ENCODE measurements at places on chromosomes 3 and 15.
A peak's percentile ranks its signal among the peaks of the same experiment; 100 is the strongest.

DNA sequence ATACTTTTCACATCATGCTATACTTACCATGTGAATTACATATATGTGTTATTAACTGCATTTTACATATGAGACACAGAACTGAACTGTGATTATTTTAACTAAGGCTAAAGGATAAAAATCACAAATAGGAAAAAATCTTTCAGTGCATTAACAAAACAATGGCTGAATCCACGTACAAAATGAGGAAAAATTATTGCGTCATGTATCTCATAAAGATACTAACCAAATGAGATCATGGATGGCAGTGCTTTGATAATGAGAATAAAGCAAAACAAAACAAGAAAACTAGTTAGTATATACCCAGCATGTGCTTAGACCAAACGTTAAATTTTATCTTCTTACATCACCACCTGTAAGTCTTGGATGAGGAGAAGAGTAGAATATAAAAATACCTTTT, 66.0 kb downstream of the SCAPER start:
- no peaks in the 10 kb centered on the region for H3K36me3 ChIP-seq
- no peak overlapping the region for H3K27ac ChIP-seq
- DNase-seq: no peak
- H3K4me3 ChIP-seq: no peak overlapping the region

DNA sequence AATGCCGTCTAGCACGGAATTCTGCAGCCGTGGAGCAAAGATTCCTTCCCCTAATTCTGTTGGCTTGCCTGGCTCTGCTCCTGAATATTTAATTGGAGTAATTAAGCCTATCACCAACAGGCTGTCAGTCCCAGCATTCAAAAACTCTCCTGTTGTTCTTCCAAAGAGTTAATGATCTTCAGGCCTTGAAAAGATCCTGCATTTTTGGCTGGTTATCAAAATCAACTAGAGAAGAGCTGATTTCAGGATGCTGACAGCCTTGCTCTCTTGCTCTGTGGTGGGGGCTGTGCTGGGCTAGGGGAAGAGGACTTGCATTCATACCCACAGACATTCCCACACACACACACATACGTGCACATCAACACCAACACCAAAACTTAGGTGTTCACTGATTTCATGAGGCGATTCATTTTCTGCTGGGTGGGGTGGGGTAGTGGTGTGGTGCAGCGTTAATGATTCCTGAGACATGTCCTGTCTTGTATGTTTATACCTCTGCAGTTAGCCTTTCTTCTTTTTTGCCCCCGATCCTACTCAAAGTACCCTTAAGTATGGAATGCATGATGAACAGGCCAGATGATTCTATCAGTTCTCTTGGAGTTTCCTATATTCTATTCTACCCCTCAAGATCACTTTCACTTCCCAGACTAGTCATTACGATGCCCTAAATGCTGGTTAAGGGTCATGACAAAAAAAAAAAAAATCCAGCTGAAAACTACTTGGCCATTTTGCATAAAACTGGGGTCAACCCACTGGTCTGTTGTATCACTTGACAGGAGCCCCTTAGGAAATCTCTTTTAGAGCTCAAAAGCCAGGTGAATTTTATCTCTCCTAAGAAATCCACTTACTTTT, 42.3 kb downstream of the CPN2 start:
- H3K4me1 ChIP-seq: peaks cover 6% of the 10 kb centered on the region
- H3K4me3 ChIP-seq: no peak overlapping the region
- DNase-seq: no peak
- no peaks in the 10 kb centered on the region for H3K27me3 ChIP-seq
- no peak overlapping the region for H3K27ac ChIP-seq

DNA sequence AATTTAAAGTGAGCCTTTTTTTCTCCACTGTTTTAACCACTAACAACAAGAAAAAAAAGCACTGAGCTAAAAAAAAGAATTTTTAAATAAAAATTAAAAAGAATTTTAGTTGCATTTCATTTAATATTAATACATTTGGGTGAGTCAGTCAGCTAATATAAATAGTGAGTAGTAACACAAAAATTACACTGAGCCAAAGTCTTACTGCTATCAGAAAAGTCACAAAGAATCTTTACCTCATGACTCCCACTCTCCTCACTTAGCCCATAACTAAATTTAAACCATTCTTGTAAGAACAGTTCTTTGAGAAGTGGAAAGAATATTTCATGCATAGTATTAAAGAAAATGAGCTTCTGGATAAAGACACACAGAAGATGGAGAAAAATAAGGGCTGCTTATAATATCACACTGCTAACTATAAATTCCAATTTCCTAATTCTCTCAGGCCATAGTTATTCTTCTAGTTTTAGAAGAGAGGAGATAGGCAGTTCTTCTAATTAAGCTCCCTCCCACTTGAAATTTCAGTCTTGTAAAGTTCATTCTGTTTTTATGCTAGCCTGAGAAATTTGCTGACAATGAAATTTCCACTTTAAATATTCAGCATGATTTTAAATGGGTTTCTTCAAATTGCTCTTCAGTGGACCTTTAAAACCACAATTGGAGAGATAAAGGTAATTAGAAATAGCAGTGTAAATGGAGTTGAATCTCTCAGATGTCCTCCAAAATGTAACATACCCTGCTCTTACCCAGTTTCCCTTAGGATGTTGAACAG, 17.6 kb downstream of the SHQ1 start:
- H3K27me3 ChIP-seq: no peaks in the 10 kb centered on the region
- no peak overlapping the region for H3K27ac ChIP-seq
- no peak for DNase-seq
- no peaks in the 10 kb centered on the region for H3K4me1 ChIP-seq

GRCh38 chr15:60358935-60359682, 38.7 kb downstream of the ANXA2 start:
- H3K4me1 ChIP-seq: no peaks in the 10 kb centered on the region
- no peak overlapping the region for H3K4me3 ChIP-seq
- H3K27me3 ChIP-seq: no peaks in the 10 kb centered on the region
- H3K36me3 ChIP-seq: peaks cover 13% of the 10 kb centered on the region
- DNase-seq: no peak
- peak overlapping the region; percentile 28 for H3K27ac ChIP-seq

Data from breast epithelium (tissue), 4 donors.